ENCODE measurements at places on chromosomes 2 and 18. TPM values are rescaled to one million over a fixed set of nuclear protein-coding genes. Genes with fewer than 3 reads are reported as not detected.

VWC2L gene
- not detected for polyA plus RNA-seq

CKAP2L gene
- polyA plus RNA-seq = 3.4 TPM

ADRA2B gene
- not detected for polyA plus RNA-seq

CSRNP3 gene
- not detected for polyA plus RNA-seq

ADCYAP1 gene
- polyA plus RNA-seq = not detected

SMYD1 gene
- not detected for polyA plus RNA-seq

CTAGE1 gene
- polyA plus RNA-seq = not detected

DUSP2 gene
- 0.35 TPM for polyA plus RNA-seq

ST6GAL2 gene
- not detected for polyA plus RNA-seq

IMP4 gene
- polyA plus RNA-seq = 177 TPM

GCKR gene
- 0.52 TPM for polyA plus RNA-seq

PTPRN gene
- not detected for polyA plus RNA-seq

ME2 gene
- polyA plus RNA-seq = 28.6 TPM
